CD4-positive, alpha-beta T cell (primary cell): ENCODE measurements at places on chromosomes 13 and 19. TPM values are rescaled to one million over a fixed set of nuclear protein-coding genes. Genes with fewer than 3 reads are reported as not detected.

- H3K27me3 ChIP-seq, result no peaks in the 10 kb centered on the region
- H3K4me1 ChIP-seq, result no peaks in the 10 kb centered on the region
- no peak overlapping the region for H3K4me3 ChIP-seq
- no peaks in the 10 kb centered on the region for H3K36me3 ChIP-seq
- H3K27ac ChIP-seq, result no peak overlapping the region
Observed at GRCh38 chr13:50586414-50587083, 256.9 kb downstream of the DLEU7 start.

DNA sequence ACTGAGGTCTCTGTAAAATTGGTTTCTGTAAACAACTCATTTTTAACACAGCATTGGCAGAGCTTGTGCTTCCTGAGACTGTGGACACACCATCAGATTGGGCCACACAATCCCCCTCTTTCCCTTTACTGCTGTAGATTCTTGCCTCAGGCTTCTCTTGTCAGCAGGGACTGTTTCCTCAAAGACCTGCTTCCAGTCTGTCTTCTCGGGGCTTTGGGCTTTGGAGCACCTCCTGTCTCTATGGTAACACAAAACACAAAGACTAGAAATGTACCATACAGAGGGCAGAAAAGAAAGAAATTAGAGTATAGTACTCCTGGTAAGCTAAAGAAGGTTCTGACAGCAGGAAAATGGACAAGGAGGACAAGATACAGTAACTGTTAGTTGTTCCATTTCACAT lies 484.5 kb downstream of the DIAPH3 start:
- no peak for DNase-seq
- no peaks in the 10 kb centered on the region for H3K27me3 ChIP-seq
- H3K36me3 ChIP-seq, result no peaks in the 10 kb centered on the region
- no peak overlapping the region for H3K27ac ChIP-seq

Gene MAST1
- 0.22 TPM for total RNA-seq

DNA sequence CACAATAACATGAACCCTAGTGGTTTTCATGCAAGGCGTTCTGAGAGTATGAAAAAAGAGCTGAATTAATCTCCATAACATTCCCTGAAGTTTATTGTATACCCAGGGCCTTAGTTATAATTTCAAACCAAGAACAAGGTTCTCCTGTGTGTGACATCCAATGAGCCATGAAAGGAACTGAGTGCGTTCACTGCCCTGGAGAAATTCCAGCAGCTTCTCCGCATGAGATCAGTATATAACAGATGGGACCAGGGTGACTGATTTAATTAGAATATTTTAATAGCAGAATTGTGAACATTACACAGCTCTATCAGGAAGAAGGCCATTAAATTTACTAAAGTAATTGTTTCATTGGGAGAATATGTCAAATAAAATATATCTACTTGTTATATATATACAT lies 1190.5 kb upstream of the SLC10A2 start:
- H3K4me3 ChIP-seq, result no peak overlapping the region
- H3K36me3 ChIP-seq, result no peaks in the 10 kb centered on the region
- H3K27ac ChIP-seq, result no peak overlapping the region
- no peak for DNase-seq
- H3K4me1 ChIP-seq, result no peaks in the 10 kb centered on the region
- no peaks in the 10 kb centered on the region for H3K27me3 ChIP-seq

Gene ZNF549
- total RNA-seq, result 10.1 TPM

DNA sequence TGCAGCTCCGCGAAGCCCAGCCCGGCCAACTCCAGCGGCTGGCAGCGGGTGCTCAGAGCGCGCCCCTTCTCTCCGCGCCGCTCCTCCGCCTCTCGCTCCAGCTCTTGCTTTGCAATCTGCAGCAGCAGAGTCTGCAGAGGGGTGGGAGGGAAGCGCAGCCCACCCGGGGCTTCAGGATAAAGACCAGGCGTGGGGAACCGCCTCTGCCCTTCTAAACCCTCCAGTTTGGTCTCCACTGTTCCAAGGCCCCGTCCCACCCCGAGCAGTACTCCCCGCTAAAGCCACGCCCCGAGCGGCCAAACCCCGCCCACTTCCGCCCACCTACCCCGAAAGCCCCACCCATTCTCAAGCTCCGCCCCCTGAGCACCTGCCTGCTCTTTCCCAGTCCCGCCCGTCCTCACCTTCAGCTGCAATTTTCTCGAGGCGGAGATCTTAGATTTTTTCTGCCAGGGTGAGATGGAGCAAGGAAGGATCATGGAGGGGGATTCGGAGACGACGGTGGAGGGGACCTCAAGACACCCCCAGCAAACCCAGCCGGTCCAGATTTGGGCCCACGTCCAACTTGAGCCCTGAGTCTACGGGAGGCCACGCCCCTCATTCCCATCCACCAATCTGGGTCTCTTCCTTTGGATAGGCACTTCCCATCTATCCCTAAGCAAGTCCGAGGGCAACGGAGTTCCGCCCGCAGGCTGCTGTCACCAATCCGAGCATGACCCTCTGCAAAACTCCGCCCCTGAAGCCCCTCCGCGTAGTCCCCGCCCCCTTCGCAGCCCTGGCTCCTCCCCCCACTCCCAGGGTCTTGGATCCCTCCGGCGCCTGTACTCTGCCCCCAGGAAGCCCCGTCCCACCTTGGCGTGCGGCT lies 1.1 kb downstream of the TNNI3 start:
- H3K27me3 ChIP-seq, result peaks cover 44% of the 10 kb centered on the region
- H3K36me3 ChIP-seq, result no peaks in the 10 kb centered on the region
- no peak overlapping the region for H3K27ac ChIP-seq
- no peak for DNase-seq
- no peak overlapping the region for H3K4me3 ChIP-seq
- H3K4me1 ChIP-seq, result peaks cover 35% of the 10 kb centered on the region

DNA sequence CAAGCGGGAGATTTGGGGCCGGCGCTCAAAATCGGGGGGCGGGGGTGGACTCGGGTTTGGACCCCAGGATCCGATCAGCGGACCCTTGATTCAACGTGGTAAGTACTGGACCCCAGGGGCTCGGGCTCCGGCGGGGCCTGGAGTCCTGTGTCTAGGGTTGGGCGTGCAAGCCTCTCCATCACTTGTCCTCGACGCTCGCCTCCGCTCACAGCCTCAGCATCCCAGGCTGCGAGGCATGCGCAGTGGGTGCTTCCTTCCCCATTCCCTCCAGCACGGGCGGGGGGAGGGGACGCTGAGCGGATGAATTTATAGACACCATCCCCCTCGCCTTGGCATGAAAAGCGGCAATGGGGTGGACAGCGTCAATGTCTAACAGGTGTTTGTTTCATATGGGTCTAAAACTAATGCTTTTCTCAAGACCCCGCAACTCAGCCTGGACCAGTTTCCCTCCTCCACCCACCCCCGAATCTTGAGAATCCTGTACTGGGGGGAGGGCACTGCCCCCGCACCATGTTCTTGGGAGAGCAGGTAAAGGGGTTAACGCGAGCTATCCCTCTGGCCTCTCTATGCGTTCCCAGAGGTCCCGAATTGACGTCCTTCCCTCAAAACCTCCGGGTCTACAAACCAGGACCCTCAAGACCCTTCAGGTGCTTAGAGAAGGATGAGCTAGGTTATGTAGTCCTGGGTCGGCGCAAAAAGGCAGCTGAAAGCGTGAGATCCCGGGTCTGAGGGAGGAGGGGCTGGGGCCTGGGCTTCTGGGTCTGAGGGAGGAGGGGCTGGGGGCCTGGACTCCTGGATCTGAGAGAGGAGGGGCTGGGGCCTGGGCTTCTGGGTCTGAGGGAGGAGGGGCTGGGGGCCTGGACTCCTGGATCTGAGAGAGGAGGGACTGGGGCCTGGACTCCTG lies 579 bp downstream of the CPT1C start:
- H3K27me3 ChIP-seq, result peaks cover 15% of the 10 kb centered on the region
- no peak overlapping the region for H3K27ac ChIP-seq
- peak overlapping the region; percentile 56 for H3K4me3 ChIP-seq
- DNase-seq, result peak; percentile 27
